HCT116 (cell line): ENCODE measurements at places on chromosomes 6 and 20. TPM values are rescaled to one million over a fixed set of nuclear protein-coding genes. Genes with fewer than 3 reads are reported as not detected.

- no peak for DNase-seq
These were observed 868.3 kb upstream of the FLRT3 start for GRCh38 chr20:15205719-15206118.

SLPI gene
- 5.4 TPM for total RNA-seq

- no peak for DNase-seq
These were observed 83.8 kb downstream of the ELOVL4 start for GRCh38 chr6:79863566-79863965.

- no peak for DNase-seq
These were observed 5.4 kb downstream of the ADA start for GRCh38 chr20:44646023-44646640.

DNA sequence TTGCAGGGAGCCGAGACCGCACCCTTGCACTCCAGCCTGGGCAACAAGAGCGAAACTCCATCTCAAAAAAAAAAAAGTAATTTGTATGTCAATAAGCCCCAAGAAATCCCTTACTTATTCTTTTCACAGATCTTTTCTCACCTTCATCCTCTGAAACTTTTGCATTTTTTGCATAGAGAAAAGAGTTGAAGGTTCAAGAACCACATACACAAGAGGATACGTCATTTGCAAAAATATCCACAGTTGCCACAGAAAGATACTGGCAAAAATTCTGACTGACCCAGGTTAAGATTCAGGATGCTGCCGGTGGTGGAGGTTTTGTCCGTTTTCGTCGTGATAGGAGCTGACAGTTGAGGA lies 94.5 kb downstream of the ZMYND8 start:
- DNase-seq, result no peak

GRCh38 chr20:45095805-45096238 lies 5.1 kb downstream of the KCNS1 start:
- DNase-seq, result peak; percentile 41
